ENCODE measurements at places on chromosomes 5 and 9. TPM values are rescaled to one million over a fixed set of nuclear protein-coding genes. Genes with fewer than 3 reads are reported as not detected.

Gene TNFSF15
- 2.9 TPM for total RNA-seq

Gene SLC34A3
- total RNA-seq: not detected

Gene ENDOG
- total RNA-seq: 3.0 TPM

Gene SNCB
- not detected for total RNA-seq

Gene RORB
- 0.10 TPM for total RNA-seq

Gene TMEFF1
- not detected for total RNA-seq

Gene ADAMTS12
- under 0.01 TPM for total RNA-seq

Gene SLC22A4
- 2.2 TPM for total RNA-seq

Gene ERAP2
- 77.3 TPM for total RNA-seq

Gene NUDT12
- 1.4 TPM for total RNA-seq
